ENCODE measurements at places on chromosomes 13 and 19. TPM values are rescaled to one million over a fixed set of nuclear protein-coding genes. Genes with fewer than 3 reads are reported as not detected.

- DNase-seq, result no peak
These were observed 1.2 kb downstream of the NUDT15 start for GRCh38 chr13:48038761-48039160.

- no peak for DNase-seq
These were observed 57.2 kb downstream of the NHLRC3 start for GRCh38 chr13:39095500-39095899.

- no peak for DNase-seq
These were observed 3.5 kb upstream of the EID2 start for GRCh38 chr19:39543477-39543857.

- DNase-seq, result no peak
These were observed 617.7 kb upstream of the SLITRK1 start for GRCh38 chr13:84500016-84500415.

DNA sequence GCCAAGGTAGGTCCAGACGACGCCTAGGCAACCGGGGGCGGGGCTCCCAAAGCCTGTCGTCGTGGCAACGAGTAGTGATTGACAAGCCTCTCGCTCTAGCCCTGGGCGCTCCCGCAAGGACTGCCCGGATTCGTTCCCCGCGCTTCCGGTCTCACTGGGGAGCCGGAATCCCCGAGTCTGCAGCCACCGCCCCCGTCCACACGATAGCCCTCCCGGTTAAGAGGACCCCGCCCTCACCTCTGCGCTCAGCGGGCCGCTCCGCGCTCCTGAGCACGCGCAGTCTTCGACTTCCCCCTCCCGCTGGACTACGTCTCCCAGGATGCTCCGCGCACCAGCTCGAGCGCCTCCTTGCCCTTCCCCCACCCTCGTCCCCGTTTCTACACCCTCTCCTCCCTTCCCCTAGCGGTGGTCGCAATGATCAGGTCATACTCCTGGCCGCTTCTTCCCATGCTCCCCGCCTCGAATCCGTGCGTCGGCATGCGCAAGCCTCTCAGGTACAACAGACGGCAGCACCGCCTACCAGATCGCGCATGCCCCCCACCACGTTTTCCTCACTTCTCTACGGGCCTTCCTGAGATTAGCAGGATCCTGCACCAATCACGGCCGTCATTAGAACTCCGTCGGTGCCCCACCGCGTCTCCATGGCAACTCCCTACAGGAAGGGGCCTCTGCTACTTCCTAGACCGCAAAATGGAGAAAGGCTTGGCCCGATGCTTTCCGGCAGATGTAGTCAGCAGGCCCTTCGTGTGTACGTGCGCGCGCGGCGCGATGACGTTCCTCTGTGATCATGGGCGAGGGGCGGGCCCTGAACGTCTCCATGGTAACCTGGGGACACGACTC lies at the start of gene MZF1:
Gene MZF1 (minus strand): TSS at position 518 of the 840 bp plus-strand sequence. CDS start 1,946 bp downstream, outside the sequence.
- peak; percentile 99 for DNase-seq

- no peak for DNase-seq
These were observed 1.5 kb upstream of the CIRBP start for GRCh38 chr19:1267477-1268225.

GRCh38 chr13:112958127-112958989 lies 10.7 kb upstream of the MCF2L start:
- DNase-seq, result no peak

DNA sequence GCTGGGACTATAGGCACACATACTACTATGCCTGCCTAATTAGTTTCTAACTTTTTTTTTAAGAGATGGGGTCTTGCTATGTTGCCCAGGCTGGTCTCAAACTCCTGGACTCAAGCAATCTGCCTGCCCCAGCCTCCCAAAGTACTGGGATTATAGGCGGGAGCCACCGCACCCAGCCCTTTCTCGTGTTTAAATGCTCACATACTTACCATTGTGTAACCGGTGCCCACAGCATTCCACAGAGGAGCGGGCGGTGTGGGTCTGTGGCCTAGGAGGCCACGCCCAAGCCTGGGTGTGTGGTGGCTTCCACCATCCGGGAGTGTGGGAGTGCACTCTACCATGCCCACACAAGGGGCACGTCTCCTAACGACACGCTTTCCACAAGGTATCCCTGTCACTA lies 7.7 kb downstream of the LMNB2 start:
- peak; percentile 38 for DNase-seq

- no peak for DNase-seq
These were observed 225.0 kb downstream of the KATNAL1 start for GRCh38 chr13:30082391-30082790.

DNA sequence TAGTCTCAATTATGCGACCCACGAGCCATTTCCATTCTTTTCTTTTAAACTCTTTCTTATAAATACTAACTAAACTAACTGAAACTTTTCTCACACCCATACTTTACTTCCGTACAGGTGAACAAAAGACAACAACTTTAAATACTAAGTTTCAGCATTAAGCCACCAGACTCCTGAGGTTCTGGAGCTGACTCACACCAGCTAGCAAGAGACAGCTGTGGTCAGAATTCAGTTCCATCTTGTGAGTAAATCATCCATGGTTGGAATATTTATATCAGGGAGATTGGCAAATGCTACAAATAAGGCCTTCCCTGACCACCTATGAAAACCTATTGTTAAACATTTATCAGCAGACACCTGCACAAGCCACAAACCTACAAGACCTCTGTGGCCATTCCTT lies 897.0 kb downstream of the EFNB2 start:
- DNase-seq, result no peak

DNA sequence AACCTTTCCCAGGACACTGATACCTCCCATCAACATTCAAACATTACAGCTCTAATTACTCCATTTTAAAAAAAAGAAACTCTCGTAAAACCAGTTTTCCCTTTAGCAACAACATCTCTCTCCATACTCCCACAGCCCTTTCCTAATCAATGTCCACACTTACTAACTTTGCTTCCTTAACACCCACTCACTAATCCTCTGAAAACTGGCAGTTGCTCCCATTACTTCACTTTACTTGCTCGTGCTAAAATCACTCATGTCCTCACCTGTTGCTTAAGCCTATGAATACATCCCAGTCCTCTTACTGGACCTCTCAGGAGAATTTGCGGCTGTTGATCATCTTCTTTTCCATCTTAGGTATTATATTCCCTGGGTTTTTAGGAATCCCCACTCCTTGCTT lies 44.8 kb downstream of the RBM26 start:
- DNase-seq, result no peak

DNA sequence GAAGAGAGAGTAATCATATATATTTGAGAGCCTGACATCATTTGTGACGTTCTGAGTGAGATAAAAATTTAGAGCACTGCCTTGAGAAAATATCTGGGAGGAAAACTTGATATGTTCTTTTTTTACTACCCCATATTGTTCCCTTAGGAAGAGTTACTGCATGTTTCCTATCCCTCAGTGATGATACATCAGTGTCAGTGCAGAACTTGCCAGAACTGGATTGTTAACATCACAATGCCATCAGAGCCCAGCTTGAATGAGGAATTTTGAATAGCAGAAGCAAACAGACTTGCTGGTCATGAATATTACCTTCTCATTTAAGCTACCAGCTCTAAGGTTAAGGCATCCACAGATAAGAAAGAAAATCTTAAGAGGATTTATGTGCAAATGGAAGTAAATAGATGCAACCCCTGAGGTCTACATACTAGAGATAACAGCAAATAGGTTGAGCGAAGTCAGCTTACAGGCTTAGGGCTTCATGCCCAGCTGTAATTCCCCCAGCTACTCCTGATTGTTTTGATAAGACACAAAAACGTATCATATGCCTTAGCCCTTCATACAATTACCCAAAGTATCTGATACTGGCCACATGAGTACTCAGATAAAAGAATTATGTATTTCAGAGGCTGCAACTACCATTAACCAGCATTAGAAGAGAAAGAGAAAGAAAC lies 313.7 kb upstream of the ATXN8OS start:
- DNase-seq, result no peak

- no peak for DNase-seq
These were observed 146.9 kb upstream of the UFM1 start for GRCh38 chr13:38202740-38203139.

- DNase-seq, result peak; percentile 95
These were observed 2.8 kb downstream of the ARID3A start for GRCh38 chr19:928471-929202.

- peak; percentile 38 for DNase-seq
These were observed 6.1 kb downstream of the MZF1 start for GRCh38 chr19:58566989-58567388.

DNA sequence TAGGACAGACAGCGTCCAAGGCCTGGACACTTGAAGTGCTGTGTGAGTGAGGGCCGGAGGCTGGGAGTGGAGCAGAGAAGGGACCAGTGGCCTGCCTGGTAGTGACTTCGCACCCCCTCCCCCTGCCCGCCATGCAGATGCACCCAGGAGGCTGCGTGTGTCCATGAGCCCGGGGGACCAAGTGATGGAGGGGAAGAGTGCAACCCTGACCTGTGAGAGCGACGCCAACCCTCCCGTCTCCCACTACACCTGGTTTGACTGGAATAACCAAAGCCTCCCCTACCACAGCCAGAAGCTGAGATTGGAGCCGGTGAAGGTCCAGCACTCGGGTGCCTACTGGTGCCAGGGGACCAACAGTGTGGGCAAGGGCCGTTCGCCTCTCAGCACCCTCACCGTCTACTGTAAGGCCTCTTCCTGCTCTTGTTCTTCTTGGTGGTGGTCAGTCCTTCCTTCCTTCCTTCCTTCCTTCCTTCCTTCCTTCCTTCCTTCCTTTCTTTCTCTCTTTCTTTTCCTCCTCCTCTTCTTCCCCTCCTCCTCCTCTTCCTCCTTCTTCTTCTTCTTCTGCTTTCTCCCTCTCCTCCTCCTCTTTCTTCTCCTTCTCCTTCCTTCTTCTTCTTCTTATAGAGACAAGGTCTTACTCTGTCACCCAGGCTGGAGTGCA lies 6.0 kb upstream of the FFAR1 start:
- no peak for DNase-seq

- DNase-seq, result peak; percentile 86
These were observed 967 bp downstream of the DBP start for GRCh38 chr19:48635966-48636858.

DNA sequence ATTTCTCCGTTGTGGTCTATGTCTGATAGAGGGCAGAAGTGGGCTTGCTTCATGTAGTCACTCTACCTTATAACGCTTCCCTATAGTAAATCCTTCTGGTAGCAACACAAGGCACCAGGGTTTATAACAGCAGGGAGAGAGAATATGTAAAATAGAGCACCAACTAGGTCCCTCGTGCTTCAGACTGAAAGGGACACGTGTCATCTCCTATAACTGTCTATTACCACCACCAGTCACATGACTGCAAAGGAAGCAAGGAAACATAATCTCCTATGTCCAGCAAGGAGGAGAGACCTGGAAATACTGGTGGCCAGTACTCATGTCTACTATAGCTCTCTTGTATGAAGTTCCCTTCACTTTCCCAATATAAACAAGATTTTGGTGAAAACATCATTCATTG lies 79.2 kb downstream of the SLAIN1 start:
- no peak for DNase-seq

- peak; percentile 86 for DNase-seq
These were observed at the start of gene POU4F1 for GRCh38 chr13:78603240-78603957. Gene POU4F1 (minus strand): TSS chr13:78603552. CDS start chr13:78603326, 226 bp downstream.

- no peak for DNase-seq
These were observed 5.2 kb upstream of the EFNB2 start for GRCh38 chr13:106540613-106541012.

GRCh38 chr13:54536112-54536511 lies 1507.5 kb downstream of the OLFM4 start:
- DNase-seq, result no peak

DNA sequence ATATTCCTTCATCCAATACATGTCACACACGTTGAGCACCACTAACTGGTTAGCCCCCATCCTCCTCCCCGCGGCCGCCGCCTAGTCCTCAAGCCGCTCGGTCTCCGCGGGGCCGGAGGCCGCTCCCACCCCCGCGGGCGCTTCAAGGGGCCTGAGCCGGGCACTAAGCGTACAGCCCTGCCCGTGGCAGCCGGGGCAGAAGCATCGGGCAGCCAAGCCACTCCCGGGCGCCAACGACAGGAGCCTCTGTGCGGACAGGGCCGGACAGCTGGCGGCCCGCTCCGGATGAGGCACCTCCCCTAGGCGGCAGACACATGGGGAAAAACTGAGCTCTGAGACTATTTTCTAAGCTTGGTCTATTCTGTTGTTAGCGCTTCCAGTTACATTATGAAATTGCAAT lies 2.8 kb upstream of the ZNF543 start:
- no peak for DNase-seq

TINCR gene
- under 0.01 TPM for total RNA-seq

ZNF878 gene
- 0.29 TPM for total RNA-seq

ZNF534 gene
- not detected for total RNA-seq

SERTM1 gene
- not detected for total RNA-seq

PLIN4 gene
- total RNA-seq, result under 0.01 TPM

ZNF582 gene
- 2.2 TPM for total RNA-seq

GPC5 gene
- 0.36 TPM for total RNA-seq

USHBP1 gene
- not detected for total RNA-seq

GRK1 gene
- total RNA-seq, result not detected

RASGRP4 gene
- total RNA-seq, result not detected

FGF22 gene
- not detected for total RNA-seq

RXFP2 gene
- not detected for total RNA-seq

ZNF723 gene
- total RNA-seq, result not detected

CNN1 gene
- total RNA-seq, result 7.1 TPM

DNAJC15 gene
- total RNA-seq, result 13.0 TPM

KLHL1 gene
- not detected for total RNA-seq

NPAS1 gene
- total RNA-seq, result 0.72 TPM
